ENCODE measurements at places on chromosomes 5 and 9. TPM values are rescaled to one million over a fixed set of nuclear protein-coding genes. Genes with fewer than 3 reads are reported as not detected.
A peak's percentile ranks its signal among the peaks of the same experiment; 100 is the strongest.

DNA sequence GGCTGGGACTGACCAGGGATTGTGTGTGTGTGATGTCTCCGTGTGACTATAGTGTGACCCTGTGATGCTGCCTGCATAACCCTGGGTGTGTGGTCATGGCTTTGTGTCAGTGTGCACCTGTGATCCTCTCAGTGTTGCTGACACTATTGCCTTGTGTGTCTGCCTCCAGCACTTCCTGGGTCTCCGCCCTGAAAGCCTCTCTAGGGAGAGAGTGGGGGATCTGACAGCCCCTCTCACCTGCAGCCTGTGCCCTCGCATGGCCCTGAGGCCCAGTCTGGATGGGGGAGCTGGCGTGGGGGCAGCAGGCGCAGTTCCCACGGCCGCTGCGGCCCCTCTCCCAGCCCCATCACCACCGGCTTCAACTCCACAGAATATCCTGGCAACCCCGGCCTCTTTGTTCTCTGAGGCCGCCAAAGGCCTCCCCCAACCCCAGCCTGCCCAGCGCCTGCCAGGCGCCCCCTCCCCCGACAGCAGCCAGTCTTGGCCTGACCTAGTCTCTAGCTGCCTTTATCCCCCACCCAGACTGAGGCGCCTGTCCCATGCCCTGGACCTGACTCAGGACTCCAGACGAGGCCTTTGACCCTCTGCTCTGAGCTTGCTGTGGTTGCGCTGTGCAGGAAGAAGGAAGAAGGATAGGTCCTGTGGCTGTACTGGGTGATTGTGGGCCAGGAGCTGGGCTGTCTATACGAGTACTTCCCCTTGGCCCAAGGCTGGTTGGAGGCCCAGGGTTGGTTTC is 38.7 kb downstream of the CXXC5 start:
- no peak for DNase-seq
- no peaks in the 10 kb centered on the region for H3K36me3 ChIP-seq
- H3K4me3 ChIP-seq: no peak overlapping the region
- H3K27ac ChIP-seq: no peak overlapping the region
- no peaks in the 10 kb centered on the region for H3K4me1 ChIP-seq

DNA sequence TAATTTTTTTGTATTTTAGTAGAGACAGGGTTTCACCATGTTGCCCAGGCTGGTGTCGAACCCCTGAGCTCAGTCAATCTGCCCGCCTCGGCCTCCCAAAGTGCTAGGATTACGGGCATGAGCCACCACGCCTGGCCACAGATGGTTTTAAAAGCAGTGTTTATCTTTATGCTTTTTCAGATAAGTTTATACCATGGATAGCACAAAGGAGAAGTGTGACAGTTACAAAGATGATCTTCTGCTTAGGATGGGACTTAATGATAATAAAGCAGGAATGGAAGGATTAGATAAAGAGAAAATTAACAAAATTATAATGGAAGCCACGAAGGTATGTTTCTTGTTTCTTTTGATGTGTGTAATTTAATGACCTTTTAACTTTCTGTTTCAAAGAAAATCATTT is 35.1 kb downstream of the POLK start:
- peaks cover 25% of the 10 kb centered on the region for H3K36me3 ChIP-seq
- no peaks in the 10 kb centered on the region for H3K27me3 ChIP-seq
- no peak overlapping the region for H3K4me3 ChIP-seq
- DNase-seq: no peak
- no peak overlapping the region for H3K27ac ChIP-seq

DNA sequence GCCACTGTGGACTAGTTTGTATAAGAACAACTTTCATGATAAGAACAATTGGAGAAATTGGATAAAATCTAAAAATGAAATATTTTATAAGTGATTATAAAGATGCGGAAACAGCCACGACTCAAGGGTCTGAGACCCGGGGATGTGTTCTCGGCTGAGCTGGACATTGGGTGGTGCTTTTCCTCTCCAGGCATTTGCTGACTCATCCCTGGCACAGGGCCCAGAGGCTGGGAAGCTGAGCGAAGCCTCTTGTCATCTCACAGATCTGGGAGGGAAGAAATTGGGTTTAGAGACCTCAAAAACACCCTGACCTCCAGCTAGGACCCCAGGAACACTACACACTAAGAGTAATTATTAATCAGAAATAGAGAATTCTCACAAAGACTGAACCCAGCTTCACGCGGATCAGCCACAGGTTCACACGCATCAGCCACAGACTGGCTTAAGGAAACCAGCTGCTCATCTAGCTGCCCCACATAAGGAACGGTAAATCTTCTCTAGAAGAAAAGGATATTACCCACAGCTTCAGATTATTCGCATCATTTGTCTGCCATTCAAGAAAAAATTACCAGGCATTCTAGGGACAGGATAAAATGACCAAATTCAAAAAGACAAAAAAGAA is 2.8 kb upstream of the OR2V1 start:
- H3K4me3 ChIP-seq: no peak overlapping the region
- H3K27me3 ChIP-seq: peaks cover 24% of the 10 kb centered on the region
- H3K36me3 ChIP-seq: no peaks in the 10 kb centered on the region

NAA35 gene
- total RNA-seq: 24.3 TPM

GRCh38 chr5:137751869-137752491 is 2.2 kb downstream of the HNRNPA0 start:
- H3K27me3 ChIP-seq: no peaks in the 10 kb centered on the region
- peaks cover 27% of the 10 kb centered on the region for H3K4me1 ChIP-seq
- H3K27ac ChIP-seq: peak overlapping the region; percentile 100
- H3K4me3 ChIP-seq: peak overlapping the region; percentile 93
- H3K36me3 ChIP-seq: peaks cover 40% of the 10 kb centered on the region
- DNase-seq: no peak

ZNF658 gene
- total RNA-seq: 2.5 TPM

FKTN gene
- total RNA-seq: 15.8 TPM

GRCh38 chr9:72622186-72622585 is 100.8 kb downstream of the TMC1 start:
- H3K36me3 ChIP-seq: no peaks in the 10 kb centered on the region
- no peaks in the 10 kb centered on the region for H3K4me1 ChIP-seq
- no peak for DNase-seq
- no peaks in the 10 kb centered on the region for H3K27me3 ChIP-seq
- H3K27ac ChIP-seq: no peak overlapping the region
- no peak overlapping the region for H3K4me3 ChIP-seq

DNA sequence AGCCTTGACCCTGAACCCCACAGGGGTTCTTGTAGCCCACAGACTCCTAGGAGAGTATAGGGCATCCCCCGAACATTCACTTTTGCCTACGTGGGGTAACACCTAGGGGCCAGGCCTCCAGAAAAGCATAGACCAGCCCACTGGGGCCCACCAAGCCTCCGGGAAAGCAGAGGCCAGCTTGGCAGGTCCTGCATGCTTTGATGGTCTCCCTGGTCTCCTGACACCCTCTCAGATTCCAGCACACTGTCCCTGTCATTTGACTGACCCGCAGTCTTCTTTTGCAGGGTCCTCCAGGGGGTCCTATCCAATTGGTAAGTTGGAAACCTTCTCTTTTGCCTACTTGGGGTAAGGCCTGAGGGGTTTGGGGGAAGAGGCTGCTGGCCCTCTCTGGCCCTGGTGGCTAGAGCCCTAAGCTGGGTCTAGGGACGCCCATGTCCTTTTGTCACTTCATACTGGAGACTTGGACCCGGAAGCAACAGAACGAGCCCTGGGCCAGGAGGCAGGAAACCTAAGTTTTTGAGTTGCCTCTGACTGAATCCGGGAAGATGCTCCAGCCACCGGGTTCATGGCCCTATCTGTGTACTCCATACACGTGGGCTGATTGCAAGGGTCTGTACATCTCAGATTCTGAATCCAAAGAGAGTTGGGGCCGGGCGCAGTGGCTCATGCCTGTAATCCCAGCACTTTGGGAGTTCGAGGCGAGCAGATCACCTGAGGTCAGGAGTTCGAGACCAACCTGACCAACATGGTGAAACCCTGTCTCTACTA is 20.9 kb upstream of the ORM1 start:
- H3K36me3 ChIP-seq: no peaks in the 10 kb centered on the region
- no peak overlapping the region for H3K27ac ChIP-seq
- no peak overlapping the region for H3K4me3 ChIP-seq
- DNase-seq: peak; percentile 5

DNA sequence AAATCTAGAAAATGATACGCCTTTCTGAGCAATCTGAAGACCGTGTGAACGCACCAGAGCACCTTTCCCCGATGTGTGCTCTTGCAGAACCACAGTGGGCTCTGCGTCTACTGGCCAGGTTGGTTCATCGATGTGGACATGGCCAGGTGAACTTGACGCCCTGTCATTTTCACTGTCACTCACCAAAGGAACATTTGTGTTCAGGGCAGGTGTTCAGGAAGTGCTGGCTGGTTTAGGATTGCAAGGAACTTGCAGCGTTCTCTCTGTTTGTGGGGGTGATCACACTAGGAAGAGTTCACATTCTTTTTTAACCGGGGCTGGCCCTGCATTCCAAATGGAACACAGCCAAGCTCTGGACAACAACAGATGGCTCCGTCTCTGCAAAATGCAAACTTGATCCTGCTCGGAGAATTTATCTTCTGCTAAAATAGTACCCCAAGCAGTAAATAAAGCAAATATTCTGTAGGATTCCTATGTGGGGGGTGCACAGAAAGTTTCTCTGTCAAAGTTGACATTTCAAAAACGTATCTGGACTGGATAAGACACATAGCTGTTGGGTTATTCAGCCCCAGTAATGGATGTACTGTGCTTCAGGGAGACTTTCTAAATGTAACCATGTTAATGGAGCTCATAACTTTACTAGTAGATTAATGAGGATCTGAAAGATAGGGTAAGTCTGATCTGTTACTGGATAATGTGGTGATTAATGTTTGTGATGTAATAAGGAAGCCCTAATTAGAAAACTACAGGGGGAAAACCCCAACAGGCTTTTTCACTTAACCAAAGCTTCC is 45.7 kb upstream of the FANCC start:
- H3K4me1 ChIP-seq: no peaks in the 10 kb centered on the region
- H3K27me3 ChIP-seq: peaks cover 23% of the 10 kb centered on the region
- H3K36me3 ChIP-seq: no peaks in the 10 kb centered on the region
- no peak overlapping the region for H3K27ac ChIP-seq
- DNase-seq: no peak

TMEM252 gene
- not detected for total RNA-seq

DNA sequence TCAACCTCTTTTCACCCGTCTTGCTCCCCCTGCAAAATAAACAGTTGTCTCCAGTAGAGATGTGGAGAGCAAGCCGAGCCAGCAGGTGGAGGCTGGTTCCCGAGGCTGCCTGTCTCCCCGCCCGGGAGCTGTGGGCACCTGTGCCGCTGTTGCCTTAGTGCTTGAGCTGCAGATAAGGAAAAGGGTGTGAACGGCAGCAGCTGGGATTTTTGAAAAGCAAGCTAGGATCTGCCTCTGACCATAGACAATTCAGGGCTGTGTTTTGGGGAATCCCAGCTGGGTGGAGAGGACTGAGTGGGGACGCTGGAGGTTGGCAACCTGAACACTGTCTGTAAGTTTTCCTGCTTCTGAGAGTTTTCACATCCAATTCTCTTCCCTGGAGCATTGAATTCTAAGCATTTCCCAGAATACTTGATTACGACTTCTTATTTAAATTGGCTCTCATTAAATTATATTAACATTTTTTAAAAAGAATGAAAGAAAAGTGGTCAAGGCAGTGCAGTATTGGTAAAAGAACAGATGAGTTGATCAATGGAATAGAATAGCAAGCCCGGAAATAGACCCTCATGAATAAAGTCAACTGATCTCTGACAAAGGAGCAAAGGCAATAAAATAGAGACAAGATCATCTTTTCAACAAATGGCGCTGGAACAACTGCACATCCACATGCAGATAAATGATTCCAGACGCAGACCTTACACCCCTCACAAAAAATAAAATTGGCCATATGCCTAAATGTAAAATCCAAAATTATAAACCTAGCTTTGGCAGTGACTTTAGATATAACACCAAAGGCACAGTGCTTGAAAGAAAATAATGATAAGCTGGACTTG is 9.7 kb downstream of the WNK2 start:
- no peak overlapping the region for H3K4me3 ChIP-seq
- no peak overlapping the region for H3K27ac ChIP-seq
- H3K4me1 ChIP-seq: no peaks in the 10 kb centered on the region
- DNase-seq: no peak
- peaks cover 1% of the 10 kb centered on the region for H3K27me3 ChIP-seq

- H3K4me3 ChIP-seq: no peak overlapping the region
- no peaks in the 10 kb centered on the region for H3K36me3 ChIP-seq
- no peak for DNase-seq
- H3K27me3 ChIP-seq: peaks cover 6% of the 10 kb centered on the region
These were observed 171.4 kb upstream of the NFIB start for GRCh38 chr9:14485366-14485765.

PCA3 gene
- total RNA-seq: not detected

DNA sequence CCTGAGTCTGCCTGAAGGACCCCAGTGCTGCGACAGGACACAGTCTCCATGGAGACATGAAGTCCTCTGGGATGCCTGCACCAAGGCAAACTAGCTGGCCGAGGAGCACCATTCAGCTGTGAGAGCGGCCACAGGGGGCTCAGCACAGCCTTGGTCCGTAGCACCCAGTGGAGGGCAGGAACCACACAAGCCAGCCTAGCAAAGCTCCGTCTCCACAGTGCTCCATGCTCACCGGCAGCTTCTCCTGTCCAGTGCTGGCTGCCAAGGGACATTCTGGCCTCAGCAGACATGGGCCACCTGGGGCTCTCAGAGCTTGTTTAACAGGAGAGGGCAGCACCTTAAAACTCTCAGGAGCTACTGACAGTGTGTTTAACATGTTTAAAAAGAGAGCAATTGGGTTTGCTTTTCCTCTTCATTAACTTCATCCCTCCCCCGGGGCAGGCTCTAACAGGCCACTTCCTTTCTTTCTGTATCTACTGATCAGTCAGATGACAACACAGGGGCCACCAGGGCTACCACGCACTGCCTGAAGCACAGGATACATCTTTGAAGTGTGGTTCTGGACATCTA is 57.0 kb downstream of the SECISBP2 start:
- H3K27ac ChIP-seq: peak overlapping the region; percentile 64
- H3K4me3 ChIP-seq: no peak overlapping the region
- peaks cover 27% of the 10 kb centered on the region for H3K36me3 ChIP-seq

LCN9 gene
- not detected for total RNA-seq

GRCh38 chr9:90061187-90061586 is 456.4 kb downstream of the GADD45G start:
- no peak for DNase-seq
- H3K4me1 ChIP-seq: no peaks in the 10 kb centered on the region
- peaks cover 4% of the 10 kb centered on the region for H3K27me3 ChIP-seq
- no peak overlapping the region for H3K27ac ChIP-seq
- H3K4me3 ChIP-seq: no peak overlapping the region

DNA sequence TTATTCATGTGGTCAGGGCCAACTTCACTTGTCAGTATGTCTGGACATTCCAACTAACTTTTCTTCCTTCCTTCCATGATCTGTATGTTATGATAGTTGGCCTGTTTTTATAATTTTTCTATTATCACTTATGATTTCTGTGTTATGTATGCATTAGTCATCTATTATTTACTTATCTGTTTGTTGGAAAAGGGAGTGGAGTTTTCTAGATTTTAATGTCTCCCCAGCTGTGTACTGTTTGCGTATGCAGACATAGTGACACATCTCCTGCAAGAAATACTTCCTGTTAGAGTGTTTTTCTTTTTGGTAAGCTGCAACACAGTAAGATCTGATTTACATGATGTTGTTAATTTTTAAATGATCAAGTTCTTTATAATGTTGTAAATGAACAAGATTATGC is 8.7 kb upstream of the INSYN2B start:
- no peak overlapping the region for H3K4me3 ChIP-seq
- H3K27ac ChIP-seq: no peak overlapping the region
- no peak for DNase-seq
- H3K27me3 ChIP-seq: no peaks in the 10 kb centered on the region

PCDHGA2 gene
- total RNA-seq: not detected

- peak; percentile 3 for DNase-seq
- no peaks in the 10 kb centered on the region for H3K36me3 ChIP-seq
- peaks cover 33% of the 10 kb centered on the region for H3K4me1 ChIP-seq
These were observed 36.8 kb upstream of the NEK6 start for GRCh38 chr9:124220946-124221451.

SLC27A6 gene
- not detected for total RNA-seq

Measured in activated CD4-positive, alpha-beta memory T cell treated with anti-CD3 and anti-CD28 coated beads for 36 hours (primary cell).